ENCODE measurements at places on chromosomes 1 and 21.

DNA sequence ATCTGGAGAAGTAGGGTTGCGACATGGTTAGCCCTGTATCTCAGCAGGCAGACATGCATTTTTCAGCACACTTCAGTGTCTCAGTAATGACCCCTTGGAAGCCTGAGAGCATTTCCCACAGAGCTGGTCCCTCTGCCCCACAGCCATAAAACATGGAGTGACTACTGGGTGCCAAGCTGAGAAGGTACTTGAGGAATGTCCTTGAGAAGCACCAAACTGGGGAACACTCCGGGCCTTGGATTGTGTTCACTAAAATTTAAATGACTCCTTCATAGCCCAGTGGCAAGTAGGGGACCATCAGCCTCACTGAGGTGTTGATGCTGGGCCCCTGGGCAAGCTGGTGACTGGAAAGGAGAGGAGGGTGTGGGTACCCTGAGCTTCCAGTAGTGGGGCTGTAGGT is 54.7 kb downstream of the KCNJ6 start:
- no peak for DNase-seq

DNA sequence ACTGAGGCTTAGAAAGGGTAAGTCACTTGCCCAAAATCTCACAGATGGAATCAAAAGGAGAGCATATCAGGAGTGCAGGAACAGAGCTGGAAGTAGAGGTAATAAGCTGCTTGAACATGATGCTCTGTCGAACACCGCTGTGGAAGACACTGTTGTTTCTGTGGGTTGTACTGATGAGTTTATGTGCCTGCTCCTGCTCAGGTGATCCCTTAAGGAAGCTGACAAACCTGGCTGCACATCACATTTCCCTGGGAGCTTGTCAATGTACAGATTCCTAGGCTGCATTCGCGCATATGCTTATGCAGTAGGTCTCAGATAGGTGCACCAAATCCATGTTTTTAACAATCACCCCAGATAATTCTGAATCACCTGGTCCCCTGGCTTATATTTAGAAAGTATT is 79.7 kb downstream of the ZNF326 start:
- DNase-seq, result no peak

DNA sequence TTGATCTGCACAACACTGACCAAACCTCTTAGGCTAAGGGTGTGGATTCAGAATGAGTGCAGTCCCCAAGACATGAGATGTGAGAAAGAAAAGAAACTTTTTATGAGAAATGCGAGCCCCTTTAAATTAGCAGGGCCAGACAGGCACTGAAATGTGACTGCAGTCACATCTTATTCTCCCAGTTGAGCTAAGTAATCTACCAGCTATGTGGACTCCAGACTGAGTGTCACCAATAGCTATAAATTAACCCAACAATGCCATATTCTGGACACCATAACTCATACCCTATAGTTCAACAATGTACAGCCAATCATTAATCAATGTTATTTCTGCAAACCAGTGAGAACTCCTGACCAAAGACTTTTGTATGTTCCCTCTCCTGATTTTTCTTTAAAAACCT is 153.2 kb downstream of the COQ8A start:
- no peak for DNase-seq

DNA sequence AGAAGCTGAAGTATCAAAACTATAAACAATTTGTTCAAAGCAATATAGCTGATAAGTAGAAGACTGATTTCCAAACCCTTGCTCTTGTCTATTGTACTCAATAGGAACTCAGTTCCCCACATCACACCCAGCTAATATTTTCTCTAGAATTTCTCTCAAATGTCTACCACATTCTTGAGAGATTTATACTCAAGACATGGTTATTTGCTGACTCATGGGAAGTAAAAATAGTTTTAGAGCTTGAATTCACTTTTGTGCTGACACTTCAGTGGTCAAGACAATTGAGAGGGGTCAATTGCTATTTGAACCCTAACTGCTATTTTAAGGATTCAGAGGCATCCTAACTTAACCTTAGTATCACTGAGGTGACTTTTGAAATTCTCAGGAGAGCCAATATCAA is 99.0 kb downstream of the TNNI3K start:
- no peak for DNase-seq

DNA sequence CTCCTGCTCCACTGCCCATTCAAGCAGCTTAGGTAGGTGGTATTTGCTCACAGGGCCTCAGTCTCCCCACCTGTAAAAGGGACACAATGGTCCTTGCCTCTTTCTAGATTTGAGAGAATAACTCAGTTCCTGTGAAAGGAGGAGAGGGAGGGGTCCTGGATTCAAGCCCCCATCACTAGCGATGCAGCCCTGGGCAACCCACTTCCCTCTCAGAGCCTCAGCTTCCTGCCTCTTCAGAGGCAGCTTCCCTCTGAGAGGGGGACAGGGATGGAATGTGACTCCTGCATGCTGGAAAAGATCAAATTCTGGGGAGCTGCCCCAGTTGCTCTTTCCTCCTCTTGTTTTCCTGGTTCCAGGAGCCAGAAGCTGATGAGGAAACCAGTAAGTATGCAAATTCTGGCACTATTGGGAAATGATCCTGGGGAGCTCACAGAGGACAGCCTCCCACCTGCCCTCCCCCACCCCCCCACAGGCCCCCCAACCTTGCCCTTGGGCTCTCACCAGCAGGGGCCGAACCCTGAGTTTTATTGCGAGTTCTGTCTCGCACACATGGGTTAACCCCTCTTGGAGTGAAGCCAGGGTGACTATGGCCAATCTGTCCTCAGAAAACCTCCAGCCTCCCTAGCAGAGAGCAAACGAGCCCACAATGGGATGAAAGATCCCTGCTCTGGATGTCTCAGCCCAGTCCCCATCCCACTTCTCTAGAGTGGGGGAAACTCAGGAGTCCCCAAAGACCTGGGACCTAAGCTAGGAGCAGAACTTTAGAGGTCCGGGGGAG is 11.7 kb downstream of the ZC3H12A start:
- DNase-seq, result no peak

- no peak for DNase-seq
Observed at GRCh38 chr1:66239834-66240233, 294.1 kb upstream of the SGIP1 start.

GRCh38 chr1:153628638-153629342 is 556 bp downstream of the S100A1 start:
- no peak for DNase-seq

DNA sequence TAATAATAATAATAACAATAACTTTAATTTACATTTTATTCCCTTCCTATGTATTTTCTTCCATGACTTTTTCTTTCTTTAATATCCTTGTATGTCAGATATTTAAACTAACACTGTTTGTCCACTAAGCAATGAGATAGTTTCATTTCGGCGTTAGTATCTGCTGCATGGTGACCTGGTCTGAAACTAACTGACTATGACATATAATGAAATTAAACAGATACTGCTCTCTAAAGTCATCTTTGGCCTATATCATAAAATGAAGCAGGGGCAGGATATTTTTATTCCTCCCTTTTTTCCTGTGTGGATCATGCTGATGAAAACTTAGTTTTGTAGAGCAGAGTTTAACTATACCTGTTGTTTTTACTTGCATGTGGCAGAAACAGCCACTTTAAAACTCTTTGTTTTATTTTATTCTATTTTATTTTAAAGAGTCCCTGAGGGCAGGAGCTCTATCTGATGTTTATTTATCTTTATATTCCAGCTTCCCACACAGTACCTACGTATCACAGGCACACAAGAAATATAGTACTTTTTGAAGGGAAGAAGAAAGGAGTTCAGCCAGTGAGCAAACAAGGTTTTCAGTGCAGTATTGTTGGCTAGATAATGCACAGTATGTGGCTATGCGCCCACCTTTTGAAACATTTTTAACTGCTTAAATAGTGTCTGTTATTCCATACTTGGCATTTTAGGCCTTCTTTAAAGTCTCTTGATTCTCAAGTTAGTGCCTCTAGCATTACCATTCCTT is 165.6 kb downstream of the PHTF1 start:
- DNase-seq, result no peak

DNA sequence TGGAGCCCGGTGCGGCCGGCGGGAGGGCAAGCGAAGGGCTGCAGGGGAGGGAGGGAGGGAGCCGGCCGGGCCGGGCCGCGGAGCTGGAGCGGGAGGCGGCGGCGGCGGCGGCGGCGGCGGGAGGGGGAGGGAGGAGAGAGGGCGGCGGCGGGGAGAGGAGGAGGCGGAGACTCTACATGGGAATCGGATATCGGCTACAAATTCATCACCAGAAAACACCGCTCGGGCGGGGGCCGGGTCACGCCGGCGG is at the start of gene AKT3:
AKT3 (minus strand) TSS at position 42 of the 250 bp plus-strand sequence. CDS start 7,073 bp downstream, outside the sequence.
- peak; percentile 71 for DNase-seq

Measured in left colon (tissue), 2 donors.